Thoracic aorta (tissue), 2 donors: ENCODE measurements at places on chromosomes 13 and 19.
A peak's percentile ranks its signal among the peaks of the same experiment; 100 is the strongest.

GRCh38 chr19:41698746-41699230 is 9.6 kb upstream of the CEACAM5 start:
- no peaks in the 10 kb centered on the region for H3K27me3 ChIP-seq
- DNase-seq, result no peak
- no peaks in the 10 kb centered on the region for H3K36me3 ChIP-seq
- no peak overlapping the region for H3K27ac ChIP-seq
- H3K4me1 ChIP-seq, result no peaks in the 10 kb centered on the region
- H3K4me3 ChIP-seq, result no peak overlapping the region

- H3K36me3 ChIP-seq, result peaks cover 4% of the 10 kb centered on the region
- no peak overlapping the region for H3K27ac ChIP-seq
- H3K27me3 ChIP-seq, result no peaks in the 10 kb centered on the region
- no peaks in the 10 kb centered on the region for H3K4me1 ChIP-seq
Measured at GRCh38 chr19:32469795-32470194, 64.2 kb downstream of the DPY19L3 start.

DNA sequence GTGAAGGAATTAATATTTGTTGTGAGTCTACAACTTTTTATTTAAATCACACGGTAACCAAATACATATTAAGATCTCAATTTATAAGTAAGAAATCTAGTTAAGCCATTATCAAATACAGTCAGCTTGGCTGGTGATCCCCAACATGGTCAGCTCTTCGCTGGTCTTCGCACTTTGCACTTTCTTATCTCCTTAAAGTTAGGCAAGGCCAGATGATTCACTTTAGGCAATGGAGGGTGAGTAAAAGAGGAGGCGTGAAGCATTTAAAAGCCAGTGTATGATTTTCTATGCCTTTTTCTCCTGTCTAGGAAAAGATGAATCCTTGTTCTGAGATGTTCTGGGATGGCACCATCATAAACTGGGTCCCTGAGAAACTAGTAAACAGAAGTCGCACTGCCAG is 793.7 kb upstream of the ARGLU1 start:
- H3K4me3 ChIP-seq, result no peak overlapping the region
- H3K27ac ChIP-seq, result no peak overlapping the region
- DNase-seq, result no peak
- no peaks in the 10 kb centered on the region for H3K27me3 ChIP-seq
- no peaks in the 10 kb centered on the region for H3K4me1 ChIP-seq

DNA sequence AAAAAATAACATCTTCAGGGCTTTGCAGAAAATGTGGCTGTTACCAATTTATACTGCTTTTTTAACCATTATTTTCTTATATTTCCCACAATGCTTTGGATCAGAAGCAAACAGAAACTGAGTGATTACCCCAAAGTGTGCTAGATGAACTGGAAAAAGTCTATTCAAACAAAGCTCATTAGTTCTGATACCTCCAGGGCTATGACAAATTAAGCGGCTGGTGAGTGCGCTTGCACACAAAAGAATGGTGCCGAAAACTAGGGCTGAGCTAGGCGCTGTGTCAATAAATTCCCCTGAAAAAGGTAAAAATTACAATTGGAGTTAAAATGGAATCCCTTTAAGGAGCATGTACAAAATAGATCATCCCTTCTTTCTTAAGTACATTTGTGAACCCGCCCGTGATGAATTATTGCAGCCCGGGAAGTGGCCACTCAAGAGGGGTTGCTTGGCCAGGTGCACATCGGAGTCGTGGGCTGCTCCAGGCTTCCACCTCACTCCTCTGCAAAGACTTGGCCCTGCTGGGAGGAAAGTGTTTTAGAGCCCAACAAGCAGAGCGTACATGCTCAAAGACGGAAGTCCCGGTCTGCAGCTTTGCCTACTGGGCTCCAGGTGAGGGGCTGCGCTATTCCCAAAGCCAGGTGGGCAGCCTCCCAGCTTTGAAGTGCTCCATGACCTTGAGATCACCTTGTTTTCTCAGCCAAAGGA is 164.0 kb upstream of the ZNF507 start:
- H3K36me3 ChIP-seq, result no peaks in the 10 kb centered on the region
- H3K27ac ChIP-seq, result no peak overlapping the region
- H3K4me1 ChIP-seq, result no peaks in the 10 kb centered on the region
- H3K4me3 ChIP-seq, result no peak overlapping the region
- no peaks in the 10 kb centered on the region for H3K27me3 ChIP-seq

- no peaks in the 10 kb centered on the region for H3K4me1 ChIP-seq
- H3K27ac ChIP-seq, result no peak overlapping the region
- H3K27me3 ChIP-seq, result no peaks in the 10 kb centered on the region
- no peaks in the 10 kb centered on the region for H3K36me3 ChIP-seq
- no peak for DNase-seq
- no peak overlapping the region for H3K4me3 ChIP-seq
Measured at GRCh38 chr13:92403606-92404005, 823.0 kb upstream of the GPC6 start.

DNA sequence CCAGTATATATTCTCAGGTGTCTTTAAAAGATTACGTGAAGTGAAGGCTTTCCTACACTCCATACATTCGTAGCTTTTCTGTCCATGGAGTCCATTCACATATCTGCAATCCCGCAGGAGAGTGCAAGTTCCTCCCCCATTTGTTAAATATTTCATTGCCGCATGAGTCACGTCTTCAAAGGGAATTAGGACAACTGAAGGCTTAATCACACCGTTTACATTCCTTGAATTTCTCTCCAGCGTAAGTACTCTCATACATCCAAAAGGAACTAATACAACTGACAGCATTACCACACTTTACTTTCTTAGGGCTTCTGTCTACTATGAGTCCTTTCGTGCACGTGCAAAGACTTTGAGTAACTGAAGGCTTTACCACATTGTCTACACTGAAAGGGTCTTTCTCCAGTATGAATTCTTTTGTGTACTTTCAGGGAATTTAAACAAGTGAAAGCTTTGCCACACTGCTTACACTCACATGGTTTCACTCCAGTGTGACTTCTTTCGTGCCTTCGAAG is 29.0 kb upstream of the ZNF564 start:
- no peak overlapping the region for H3K27ac ChIP-seq
- H3K36me3 ChIP-seq, result peaks cover 29% of the 10 kb centered on the region
- H3K4me1 ChIP-seq, result no peaks in the 10 kb centered on the region
- no peak for DNase-seq
- no peaks in the 10 kb centered on the region for H3K27me3 ChIP-seq

DNA sequence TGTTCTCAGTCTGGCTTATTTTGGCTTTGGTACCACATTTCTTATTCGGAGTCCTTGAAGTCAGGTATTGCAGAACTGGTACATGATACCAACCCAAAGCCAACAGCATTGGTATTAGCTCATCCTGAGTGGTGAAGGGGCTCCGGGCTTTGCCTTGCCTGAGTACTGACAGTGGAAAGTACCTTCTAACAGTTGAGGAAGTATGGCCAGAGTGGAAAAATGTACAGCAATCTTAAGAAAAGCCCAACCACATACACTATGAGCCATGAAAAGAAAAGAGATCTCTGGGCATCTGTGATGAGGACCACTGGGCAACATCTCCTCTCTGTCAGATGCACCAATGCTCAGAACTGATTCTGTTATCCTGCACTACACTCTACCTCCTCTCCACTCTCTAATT is 8.3 kb downstream of the LCP1 start:
- peaks cover 5% of the 10 kb centered on the region for H3K4me1 ChIP-seq
- no peaks in the 10 kb centered on the region for H3K27me3 ChIP-seq
- no peak for DNase-seq
- no peak overlapping the region for H3K27ac ChIP-seq

GRCh38 chr19:3234800-3235199 is 10.3 kb downstream of the CELF5 start:
- no peak for DNase-seq
- H3K36me3 ChIP-seq, result no peaks in the 10 kb centered on the region
- no peaks in the 10 kb centered on the region for H3K27me3 ChIP-seq
- H3K4me1 ChIP-seq, result no peaks in the 10 kb centered on the region
- no peak overlapping the region for H3K4me3 ChIP-seq
- no peak overlapping the region for H3K27ac ChIP-seq

DNA sequence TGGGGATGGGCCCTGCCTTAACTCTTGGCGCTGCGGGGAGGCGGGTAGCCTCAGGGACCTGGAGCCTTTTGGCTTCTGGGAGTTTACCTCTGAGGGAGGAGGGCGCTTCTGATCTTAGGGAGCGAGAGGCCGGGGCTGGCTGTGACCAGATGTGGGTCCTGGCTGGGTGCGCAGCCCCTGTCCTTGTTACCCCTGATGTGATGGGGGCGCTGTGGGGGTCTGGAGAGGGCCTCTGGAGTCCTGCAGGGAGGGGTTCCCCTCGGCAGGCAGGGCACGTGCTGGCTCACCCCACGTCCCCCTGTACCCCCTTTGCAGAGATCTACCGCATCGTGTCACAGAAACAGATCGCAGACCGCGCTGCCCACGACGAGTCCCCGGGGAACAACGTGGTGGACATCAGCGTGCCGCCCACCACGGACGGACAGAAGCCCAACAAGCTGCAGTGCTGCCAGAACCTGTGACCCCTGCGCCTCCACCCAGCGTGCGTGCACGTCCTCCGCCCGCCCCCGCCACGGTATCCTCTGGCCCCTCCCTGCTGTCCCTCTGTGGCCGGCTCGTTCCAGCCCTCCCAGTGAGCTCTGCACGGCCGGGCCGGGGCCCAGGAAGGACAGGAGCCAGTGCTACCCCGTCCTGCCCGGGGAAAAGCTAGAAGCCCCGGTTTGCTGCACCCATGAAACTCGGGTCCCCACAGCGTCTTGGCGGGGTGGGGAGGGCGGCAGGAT is 9.8 kb upstream of the MARCHF2 start:
- H3K27ac ChIP-seq, result no peak overlapping the region
- no peak for DNase-seq

DNA sequence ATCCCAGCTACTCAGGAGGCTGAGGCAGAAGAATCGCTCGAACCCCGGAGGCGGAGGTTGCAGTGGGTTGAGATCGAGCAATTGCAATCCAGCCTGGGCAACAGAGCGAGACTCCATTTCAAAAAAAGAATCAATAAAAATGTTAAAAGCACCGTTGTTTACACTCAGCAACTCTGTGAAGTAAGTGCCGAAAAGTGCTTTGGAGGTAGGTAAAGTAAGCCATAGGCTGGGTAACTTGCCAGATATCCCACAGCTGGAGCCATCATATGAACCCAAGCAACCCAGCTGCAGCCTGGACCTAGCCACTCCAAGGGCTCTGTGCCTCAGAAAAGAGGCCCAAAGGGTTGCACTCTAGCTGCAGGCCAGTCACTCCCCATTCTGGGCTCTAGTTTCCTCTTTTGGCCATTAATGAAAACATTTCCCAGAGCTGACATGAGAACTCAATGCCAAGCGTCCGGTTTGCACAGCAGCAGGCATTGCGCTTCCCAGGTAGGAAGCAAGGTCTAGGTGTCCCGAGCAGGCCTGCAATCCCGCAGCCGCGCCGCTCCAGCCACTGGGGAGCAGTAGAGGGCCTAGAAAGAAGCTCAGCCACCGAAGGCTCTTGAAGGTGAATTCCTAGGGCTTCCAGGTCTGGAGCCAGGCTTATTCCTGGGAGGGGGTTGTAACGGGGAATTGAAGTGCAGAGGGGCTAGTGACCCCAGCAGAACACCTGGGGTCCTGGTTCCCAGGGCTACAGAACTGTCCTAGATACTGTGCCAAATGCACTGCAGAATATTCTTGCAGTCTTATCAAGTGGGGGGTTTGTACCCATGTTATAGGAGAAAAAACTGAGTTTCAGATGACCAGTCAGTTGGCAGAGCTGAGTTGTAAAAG is 4.1 kb upstream of the CD79A start:
- H3K4me3 ChIP-seq, result no peak overlapping the region
- H3K4me1 ChIP-seq, result no peaks in the 10 kb centered on the region
- no peaks in the 10 kb centered on the region for H3K27me3 ChIP-seq
- H3K27ac ChIP-seq, result no peak overlapping the region
- peaks cover 28% of the 10 kb centered on the region for H3K36me3 ChIP-seq

GRCh38 chr19:15194938-15195337 is 5.9 kb downstream of the NOTCH3 start:
- H3K27ac ChIP-seq, result peak overlapping the region; percentile 84
- H3K4me1 ChIP-seq, result peaks cover 18% of the 10 kb centered on the region
- peak; percentile 66 for DNase-seq
- peaks cover 39% of the 10 kb centered on the region for H3K36me3 ChIP-seq

DNA sequence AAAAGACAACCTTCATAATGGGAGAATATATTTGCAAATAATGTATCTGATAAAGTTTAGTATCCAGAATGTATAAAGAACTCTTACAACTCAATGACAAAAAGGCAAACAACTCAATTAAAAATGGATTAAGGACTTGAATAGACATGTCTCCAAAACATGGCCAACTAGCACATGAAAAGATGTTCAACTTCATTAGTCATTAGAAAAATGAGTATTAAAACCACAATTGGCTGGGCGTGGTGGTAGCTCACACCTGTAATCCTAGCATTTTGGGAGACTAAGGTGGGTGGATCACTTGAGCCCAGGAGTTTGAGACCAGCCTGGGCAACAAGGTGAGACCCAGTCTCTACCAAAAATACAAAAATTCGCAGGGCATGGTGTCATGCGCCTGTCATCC is 18.8 kb upstream of the ZMYM5 start:
- no peaks in the 10 kb centered on the region for H3K36me3 ChIP-seq
- H3K4me1 ChIP-seq, result no peaks in the 10 kb centered on the region
- H3K27me3 ChIP-seq, result no peaks in the 10 kb centered on the region
- no peak overlapping the region for H3K4me3 ChIP-seq
- H3K27ac ChIP-seq, result no peak overlapping the region

DNA sequence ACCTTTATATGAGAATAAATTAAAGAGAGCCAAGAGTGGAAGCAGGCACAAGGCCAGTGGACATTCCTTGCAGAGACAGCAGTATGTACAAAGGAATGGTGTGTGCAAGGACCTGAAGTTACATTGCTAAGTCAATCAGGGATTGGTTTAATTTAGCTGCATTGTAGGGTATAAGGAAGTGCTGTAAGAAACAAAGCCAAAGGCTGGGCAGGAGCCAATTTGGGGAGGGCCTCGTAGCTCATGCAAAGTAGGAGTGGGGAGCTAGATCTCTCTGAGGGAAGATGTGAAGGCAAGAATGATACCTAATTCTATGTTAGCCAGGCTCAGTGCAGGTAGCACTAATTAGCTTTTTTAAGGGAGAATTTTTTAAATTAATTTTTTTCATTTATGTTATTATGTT is 76.7 kb downstream of the SLAIN1 start:
- H3K4me3 ChIP-seq, result no peak overlapping the region
- no peaks in the 10 kb centered on the region for H3K27me3 ChIP-seq
- H3K4me1 ChIP-seq, result no peaks in the 10 kb centered on the region
- no peak overlapping the region for H3K27ac ChIP-seq

DNA sequence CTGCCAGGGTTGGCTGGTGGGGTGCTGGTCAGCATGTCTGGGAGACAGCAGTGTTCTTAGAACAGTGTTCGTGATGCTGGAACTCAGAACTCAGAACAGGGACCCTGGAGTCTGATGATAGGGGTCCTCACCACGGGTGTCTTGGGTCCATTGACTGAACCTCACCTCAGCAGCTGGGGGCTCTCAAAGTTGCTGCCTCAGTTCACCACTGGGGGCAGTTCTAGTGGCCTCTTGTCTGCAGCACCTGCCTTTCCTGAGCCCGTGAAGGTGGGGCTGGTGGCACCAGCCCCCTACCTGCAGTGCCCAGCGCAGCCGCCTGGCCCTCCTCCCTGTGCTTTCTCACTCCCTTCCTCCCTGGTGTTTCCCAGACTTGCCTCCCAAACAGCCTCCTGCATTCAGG is 28.5 kb downstream of the SAFB start:
- H3K4me3 ChIP-seq, result no peak overlapping the region
- DNase-seq, result no peak
- no peaks in the 10 kb centered on the region for H3K27me3 ChIP-seq
- H3K4me1 ChIP-seq, result no peaks in the 10 kb centered on the region

GRCh38 chr13:76715621-76716020 is 170.6 kb downstream of the KCTD12 start:
- no peak for DNase-seq
- no peaks in the 10 kb centered on the region for H3K36me3 ChIP-seq
- H3K4me1 ChIP-seq, result peaks cover 9% of the 10 kb centered on the region
- H3K27me3 ChIP-seq, result no peaks in the 10 kb centered on the region
- H3K4me3 ChIP-seq, result no peak overlapping the region
- H3K27ac ChIP-seq, result no peak overlapping the region
